ENCODE measurements at places on chromosomes 13 and 19. TPM values are rescaled to one million over a fixed set of nuclear protein-coding genes. Genes with fewer than 3 reads are reported as not detected.

CTXN1 gene
- not detected for polyA plus RNA-seq

GRCh38 chr13:50133358-50133953 is 118.2 kb downstream of the KCNRG start:
- no peaks in the 10 kb centered on the region for H3K27me3 ChIP-seq
- H3K27ac ChIP-seq = no peak overlapping the region
- H3K4me3 ChIP-seq = no peak overlapping the region
- no peak for DNase-seq
- no peaks in the 10 kb centered on the region for H3K4me1 ChIP-seq
- no peaks in the 10 kb centered on the region for H3K36me3 ChIP-seq

CFAP97D2 gene
- polyA plus RNA-seq = not detected

- H3K27ac ChIP-seq = no peak overlapping the region
- no peak for DNase-seq
- no peaks in the 10 kb centered on the region for H3K27me3 ChIP-seq
- no peaks in the 10 kb centered on the region for H3K4me1 ChIP-seq
- no peak overlapping the region for H3K4me3 ChIP-seq
Measured at GRCh38 chr13:66222926-66223325, 1007.2 kb downstream of the PCDH9 start.

DNA sequence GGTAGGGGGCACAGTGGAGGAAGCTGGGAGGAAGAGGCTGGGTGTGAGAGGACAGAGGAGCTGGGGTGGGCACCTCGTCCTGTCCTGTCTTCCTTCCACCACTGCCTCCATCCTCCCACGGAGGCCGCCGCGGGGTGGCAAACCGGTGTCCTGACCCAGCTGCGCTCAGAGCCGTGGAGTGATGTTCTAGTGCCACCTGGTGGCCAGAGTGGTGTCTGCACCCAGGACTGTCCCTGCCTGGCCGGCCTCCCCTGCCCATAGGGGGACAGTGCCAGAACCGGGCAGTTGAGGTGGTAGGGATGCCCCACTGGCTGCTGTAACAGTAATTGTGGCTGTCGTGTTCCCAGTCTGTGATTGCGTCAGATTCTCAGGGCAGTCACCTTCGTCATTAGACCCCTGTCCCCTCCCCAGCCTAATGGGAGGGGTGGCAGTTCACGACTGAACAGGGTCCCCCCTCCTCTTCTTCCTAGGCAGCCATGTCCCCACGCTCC is 11.1 kb upstream of the ARRDC2 start:
- no peaks in the 10 kb centered on the region for H3K4me1 ChIP-seq
- DNase-seq = peak; percentile 91
- H3K27me3 ChIP-seq = no peaks in the 10 kb centered on the region
- H3K4me3 ChIP-seq = no peak overlapping the region
- no peak overlapping the region for H3K27ac ChIP-seq

DNA sequence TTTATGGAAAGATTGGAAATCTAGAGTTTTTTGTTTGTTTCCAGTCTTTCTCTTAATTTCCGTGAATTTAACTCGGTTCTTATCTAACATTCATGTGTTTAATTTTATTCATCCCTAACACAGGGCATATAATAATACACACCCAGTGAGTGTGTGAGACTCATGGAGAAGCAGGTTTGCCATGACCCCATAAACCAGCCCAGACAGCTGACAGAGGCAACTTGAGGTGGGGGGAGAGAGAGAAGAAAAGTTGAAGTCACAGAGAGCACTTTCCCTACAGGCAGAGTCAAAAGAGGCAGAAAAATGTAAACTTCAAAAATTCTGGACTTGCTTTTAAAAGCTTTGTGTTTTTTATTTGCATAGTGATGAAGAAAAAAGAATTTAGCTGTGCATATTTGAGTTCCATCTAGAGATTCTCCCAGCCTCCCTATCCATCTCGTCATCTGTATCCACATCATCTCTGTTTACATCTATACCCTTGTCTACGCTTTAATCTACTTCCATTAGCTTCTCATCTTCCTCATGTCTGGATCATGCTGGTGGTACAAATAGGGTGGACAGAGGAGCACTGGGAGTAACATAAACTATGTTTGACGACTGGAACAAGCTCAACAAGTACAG is 60.2 kb downstream of the THSD1 start:
- DNase-seq = no peak
- no peaks in the 10 kb centered on the region for H3K36me3 ChIP-seq
- H3K27ac ChIP-seq = no peak overlapping the region
- H3K27me3 ChIP-seq = no peaks in the 10 kb centered on the region
- H3K4me3 ChIP-seq = no peak overlapping the region

GRCh38 chr19:4454747-4455718 is 2.6 kb downstream of the UBXN6 start:
- H3K27me3 ChIP-seq = no peaks in the 10 kb centered on the region
- no peak overlapping the region for H3K27ac ChIP-seq
- no peak for DNase-seq

DNA sequence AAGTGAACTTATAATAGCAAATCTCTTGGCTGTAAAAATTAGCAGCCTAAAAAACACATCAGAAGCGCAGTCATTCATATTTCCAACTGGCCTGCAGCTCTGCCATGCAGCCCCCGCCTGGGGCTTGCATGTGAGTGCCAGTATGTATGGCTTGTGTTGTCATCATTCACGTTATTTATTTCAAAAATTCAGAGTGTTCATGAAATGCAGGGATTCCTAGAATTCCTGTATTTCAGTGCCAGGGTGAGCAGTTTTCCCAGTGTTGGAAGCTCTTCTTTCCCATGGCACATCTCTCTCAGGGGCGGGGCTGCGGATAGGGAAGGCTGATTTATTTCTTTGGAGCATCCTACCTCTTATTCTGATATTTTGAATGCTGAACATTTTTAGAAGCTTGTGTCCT is 234.6 kb downstream of the FGF9 start:
- no peak overlapping the region for H3K4me3 ChIP-seq
- no peak overlapping the region for H3K27ac ChIP-seq
- H3K36me3 ChIP-seq = no peaks in the 10 kb centered on the region
- no peaks in the 10 kb centered on the region for H3K27me3 ChIP-seq

KLK7 gene
- polyA plus RNA-seq = not detected
